GM04503 (cell line): ENCODE measurements at places on chromosomes 3 and 15.

- DNase-seq: no peak
Measured at GRCh38 chr15:28969511-28970085, 83.8 kb downstream of the APBA2 start.

DNA sequence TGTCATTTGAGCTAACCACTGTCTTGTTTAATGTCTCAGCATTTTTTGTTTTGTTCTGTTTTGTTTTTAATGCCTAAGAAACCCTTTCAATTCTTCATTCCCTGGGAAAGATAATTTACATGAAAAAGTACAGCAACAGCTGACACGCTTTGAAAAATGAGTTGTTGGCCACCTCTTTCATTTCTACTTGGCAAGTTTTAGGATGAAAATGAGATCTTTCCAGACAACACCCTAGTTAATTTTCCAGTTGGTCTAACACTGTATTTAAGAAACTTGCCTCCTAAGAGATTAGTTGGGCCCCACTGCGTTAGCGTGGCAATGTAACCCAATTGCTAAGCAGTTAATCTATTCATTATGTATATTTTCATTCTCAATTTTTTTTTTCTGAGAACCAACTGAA lies 194.0 kb upstream of the LRRN1 start:
- DNase-seq: no peak

DNA sequence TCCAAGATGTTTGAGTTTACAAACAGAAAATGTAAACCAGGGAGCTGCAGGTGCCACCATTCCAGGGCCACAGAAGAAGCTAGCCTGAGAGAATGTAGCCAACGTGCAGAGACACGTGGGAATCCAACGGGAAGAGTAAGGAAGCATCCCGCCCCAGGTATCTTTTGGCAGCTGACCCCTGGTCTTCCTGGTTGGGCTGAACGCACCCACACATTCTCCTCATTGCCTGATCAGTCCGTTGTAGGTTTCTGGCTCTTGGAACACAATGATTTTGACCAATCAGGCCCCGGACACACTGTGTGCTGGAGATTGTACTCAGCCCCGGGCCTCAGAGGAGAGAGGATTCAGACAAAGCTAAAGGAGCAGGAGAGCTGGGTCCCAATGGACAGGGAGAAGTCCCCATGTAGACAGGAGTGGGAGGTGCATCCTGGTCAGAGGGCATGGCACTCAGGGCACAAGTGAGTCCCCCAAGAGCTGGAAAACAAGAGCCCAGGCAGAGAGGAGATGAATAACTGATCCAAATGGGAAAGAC lies 102.3 kb downstream of the TPRA1 start:
- DNase-seq: no peak

DNA sequence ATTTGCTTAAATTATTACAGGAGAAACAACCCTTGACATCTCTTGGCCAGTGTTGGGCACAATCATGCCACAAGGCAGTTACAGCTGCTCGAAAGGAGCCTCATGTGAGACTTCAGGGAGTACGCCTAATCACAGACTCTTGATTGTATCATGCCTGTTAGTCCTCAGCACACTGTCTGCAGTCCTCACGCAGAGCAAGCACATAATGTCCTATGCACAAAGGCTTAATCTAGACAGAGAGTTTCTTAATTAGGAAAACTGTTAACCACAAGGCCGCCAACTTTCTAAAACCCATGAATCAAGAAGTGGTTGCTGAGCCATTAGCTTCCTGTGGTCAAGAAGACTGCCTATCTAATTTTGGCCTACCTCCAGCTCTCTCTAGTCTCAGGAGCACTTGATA lies 172.0 kb downstream of the UNC13C start:
- no peak for DNase-seq

DNA sequence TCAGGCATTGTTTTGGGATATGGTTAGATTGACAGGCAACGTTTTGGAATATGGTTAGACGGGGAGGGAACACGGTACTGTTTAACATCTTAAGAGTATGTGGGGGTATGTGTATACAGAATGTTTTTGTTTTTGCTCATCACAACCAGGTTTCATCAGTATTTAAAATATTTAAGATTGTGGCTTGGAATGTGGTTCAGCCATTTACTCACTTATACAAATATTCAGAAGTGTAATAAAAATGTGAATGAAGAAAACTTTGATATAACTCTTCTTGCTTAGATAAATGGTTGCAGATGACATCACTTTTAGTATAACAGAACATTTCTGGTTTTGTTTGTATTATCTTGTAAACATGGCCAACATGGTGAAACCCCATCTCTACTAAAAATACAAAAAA lies 3.9 kb upstream of the PAK2 start:
- DNase-seq: peak; percentile 23

DNA sequence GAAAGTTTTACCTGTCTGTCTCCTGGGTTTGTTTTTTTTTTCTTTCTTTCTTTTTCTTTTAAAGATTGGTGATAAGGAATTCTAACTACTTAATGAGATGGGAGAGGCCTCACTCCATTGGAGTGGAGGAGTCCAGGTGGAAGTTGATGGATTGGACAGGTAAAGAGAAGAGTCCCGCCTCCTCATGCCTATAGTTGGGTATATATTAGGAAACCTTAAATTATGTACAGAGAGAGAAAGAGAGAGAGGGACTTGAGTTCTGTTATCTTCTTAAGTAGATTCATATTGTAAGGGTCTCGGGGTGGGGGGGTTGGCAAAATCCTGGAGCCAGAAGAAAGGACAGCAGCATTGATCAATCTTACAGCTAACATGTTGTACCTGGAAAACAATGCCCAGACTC lies 158.2 kb downstream of the TP63 start:
- DNase-seq: no peak

- no peak for DNase-seq
Measured at GRCh38 chr3:195853996-195854395, 42.3 kb upstream of the MUC4 start.

- DNase-seq: no peak
Measured at GRCh38 chr3:186220365-186220764, 111.5 kb upstream of the ETV5 start.

DNA sequence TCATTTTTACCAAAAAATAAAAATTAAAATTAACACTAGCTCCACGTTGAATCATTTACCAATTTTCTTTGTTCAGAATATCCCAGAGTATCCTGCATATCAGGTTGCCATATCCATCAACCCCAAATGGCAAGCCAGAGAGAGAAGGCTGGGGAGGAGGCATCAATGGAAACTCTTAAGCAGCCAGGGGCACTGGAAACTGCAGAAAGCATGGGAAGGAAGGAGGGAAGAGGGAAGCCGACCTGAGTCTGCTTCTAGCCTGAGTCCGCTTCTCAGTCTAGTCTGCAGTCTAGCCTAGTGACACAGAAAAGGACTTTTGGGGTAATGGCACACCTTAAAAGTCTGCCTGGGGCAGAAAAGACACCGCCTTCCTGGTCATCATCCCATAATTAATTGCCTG lies 1.6 kb upstream of the MTHFS start:
- no peak for DNase-seq

GRCh38 chr3:119177321-119177720 lies 3.9 kb downstream of the UPK1B start:
- DNase-seq: no peak

DNA sequence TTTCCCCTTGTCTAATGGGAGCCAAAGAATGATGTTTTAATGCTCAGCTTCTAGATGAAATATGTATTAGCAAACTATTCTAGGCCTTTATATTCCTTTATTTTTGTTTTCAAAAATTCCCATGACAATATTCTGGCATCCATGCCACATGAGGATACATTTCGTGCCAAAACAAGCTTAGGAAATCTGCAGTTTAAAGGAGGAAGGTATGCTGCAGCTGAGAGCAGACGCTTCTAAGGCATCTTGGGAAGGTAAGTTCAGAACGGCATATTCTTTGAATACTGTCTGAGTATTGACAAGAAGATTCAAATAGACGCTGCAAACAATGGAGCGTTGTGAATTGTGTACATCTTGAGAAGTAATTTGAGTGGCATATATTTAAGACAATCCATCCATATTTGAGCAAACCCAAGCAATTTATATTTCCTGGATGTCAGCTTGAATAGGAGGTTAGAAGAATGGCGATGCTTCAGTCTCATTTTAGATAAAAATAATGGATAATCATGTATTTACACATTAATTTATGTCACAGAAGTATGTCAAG lies 158.6 kb downstream of the RAP2B start:
- DNase-seq: no peak

DNA sequence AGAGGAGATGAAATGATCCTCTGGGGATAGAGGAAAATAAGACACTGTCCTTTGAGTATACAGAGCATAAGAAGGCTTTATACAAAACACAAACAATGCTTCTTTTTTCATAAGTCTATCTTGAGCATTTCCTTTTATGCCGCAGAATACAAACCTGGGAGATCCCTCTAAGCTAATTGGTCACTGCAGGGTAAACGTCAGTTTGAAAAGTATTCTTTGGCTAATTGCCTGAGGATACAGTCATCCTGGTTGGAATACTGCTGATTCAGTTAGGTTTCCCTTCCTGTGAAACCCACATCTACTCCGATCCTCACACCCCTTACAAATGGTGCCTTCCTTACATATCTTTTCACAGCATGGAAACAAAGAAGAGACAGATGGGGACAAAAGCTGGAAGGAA lies 10.6 kb downstream of the WNT5A start:
- DNase-seq: no peak

GRCh38 chr3:189721873-189722665 lies 90.9 kb downstream of the TP63 start:
- no peak for DNase-seq

GRCh38 chr15:80572337-80572736 lies 122.8 kb upstream of the ABHD17C start:
- no peak for DNase-seq

GRCh38 chr3:139948898-139949297 lies 13.9 kb downstream of the CLSTN2 start:
- no peak for DNase-seq

DNA sequence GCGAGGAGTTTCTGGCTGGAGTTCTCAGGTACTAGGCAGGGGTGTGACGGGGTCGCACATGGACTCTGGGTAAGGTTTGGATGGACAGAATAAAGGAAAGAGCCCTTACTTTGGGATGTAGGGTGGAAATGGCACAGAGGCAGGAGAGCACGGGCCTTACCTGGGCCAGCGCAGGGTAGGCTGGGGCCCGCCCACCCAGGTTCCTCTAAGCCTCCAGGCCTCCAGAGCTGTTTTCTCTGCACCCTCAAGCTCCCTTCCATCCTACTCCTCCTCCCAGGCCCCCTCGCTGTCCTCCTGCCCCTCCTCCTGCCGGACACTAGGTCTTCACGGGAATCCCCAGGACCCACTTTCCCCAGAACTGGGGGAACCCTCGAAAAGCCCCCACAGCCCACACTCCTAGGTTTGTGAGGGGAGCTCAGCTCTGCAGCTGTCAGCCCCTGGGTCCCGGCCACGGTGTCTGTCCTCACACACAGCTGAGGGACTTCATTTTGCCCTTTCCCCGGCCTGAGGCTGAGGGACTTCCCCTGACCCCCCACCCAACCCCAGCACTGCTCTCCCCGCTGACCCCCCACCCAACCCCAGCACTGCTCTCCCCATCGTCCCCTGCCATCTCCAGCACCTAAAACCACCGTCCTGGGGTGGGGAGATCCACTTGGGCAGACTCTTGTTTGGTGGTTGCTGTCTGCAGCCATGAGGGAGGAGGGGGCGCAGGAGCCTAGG lies 53.0 kb upstream of the PCSK6 start:
- DNase-seq: no peak

GRCh38 chr3:73848173-73848906 lies 223.6 kb upstream of the PDZRN3 start:
- DNase-seq: no peak

DNA sequence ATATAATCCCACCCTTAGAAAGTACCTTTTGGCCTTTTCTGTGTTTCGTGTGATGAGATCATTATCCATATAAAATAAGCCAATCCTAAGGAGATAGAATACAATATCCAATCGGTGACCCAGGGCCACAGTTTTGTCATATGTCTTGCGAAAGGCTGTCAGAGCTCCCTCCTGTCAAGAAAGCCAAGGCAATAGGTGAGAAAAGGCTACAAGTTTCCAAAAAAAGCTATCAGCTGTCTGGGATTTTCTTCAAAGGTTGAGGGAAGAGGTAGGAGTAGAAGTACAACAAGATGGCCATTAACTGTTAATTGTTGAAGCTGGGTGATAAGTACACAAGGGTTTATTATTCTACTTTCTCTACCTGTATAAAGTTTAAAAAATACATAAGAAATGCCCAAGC lies 4.0 kb downstream of the PSMD6 start:
- no peak for DNase-seq

- DNase-seq: no peak
Measured at GRCh38 chr3:182052332-182052731, 340.6 kb downstream of the SOX2 start.

- DNase-seq: no peak
Measured at GRCh38 chr15:55526559-55527036, 18.6 kb upstream of the DNAAF4 start.

GRCh38 chr15:59764775-59765174 lies 75.7 kb upstream of the BNIP2 start:
- no peak for DNase-seq

- DNase-seq: no peak
Measured at GRCh38 chr3:117793622-117794265, 1084.2 kb downstream of the TUSC7 start.

GRCh38 chr3:22609139-22609538 lies 594.0 kb upstream of the UBE2E2 start:
- peak; percentile 25 for DNase-seq

DNA sequence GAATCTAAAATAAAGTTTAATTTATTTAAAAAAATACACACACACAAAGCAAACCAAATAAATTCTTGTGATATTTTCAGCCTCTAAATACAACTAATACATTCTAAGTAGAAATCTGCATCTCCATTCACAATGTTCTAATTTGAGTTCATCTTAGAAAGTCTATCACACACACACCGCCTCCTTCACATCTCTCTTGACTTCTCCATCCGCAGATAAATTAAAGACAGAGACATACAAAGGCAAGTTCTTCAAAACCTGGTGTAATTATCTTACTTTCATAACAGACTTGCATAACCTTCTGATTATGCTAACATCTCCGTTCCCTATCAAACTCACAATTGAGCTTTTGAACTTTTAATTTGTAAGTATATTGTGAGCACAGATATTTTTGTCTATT lies 657.3 kb downstream of the VGLL3 start:
- DNase-seq: no peak

DNA sequence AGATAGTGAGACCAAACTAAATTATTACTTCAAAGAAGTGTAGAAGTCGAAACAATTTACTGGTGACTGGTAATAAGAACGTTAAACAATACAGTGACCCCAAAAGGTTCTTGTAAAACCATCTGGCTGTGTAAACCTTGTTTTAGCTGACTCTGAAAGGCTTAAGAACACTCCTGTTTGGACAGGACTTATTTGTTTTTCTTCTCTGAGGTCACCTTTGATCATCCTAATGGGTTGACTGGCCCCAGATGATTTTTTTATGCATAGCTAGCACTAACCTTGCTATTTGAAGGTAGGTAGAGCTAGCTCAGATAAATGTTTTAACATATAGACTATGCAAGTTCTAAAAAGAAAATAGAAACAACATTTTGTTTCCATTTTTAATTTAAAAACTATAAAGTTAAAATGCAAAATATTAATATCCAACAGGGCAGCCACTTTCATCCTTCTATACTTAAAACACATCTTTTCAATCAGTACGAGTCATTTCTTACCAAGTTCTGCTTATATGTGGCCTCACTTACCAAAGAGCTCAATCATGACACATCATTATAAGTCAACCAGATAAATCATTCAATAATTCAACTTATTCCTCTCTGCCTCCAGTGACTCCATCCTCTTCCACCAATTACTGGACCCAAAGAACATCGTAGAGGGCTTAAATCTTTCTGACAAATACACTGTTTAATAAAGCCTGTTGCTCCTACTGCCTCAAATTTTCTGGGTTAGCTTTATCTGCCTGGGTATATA lies 158.8 kb downstream of the SSR3 start:
- DNase-seq: no peak
